ENCODE measurements at places on chromosomes 12 and 14.

DNA sequence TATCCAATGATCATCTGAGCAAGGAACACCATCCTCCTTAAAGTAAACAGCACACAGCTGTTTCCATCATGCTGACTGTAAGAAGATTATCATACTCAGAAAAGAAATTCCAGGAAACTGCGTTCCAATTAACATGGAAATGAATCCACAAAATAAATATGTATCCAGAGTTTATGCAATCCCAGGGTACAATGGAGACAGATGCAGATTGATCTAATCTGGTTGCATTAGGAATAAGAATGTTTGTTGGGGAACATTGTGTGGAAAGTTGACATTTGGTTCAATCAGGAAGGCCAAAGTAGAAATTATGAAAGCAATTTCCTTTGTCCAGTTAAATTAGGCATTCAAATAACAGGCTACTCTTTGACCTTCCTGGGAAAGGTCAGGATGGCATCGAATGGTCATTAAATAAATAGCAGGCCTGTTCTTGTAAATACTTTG lies 236.9 kb upstream of the AMIGO2 start:
- no peak for DNase-seq

DNA sequence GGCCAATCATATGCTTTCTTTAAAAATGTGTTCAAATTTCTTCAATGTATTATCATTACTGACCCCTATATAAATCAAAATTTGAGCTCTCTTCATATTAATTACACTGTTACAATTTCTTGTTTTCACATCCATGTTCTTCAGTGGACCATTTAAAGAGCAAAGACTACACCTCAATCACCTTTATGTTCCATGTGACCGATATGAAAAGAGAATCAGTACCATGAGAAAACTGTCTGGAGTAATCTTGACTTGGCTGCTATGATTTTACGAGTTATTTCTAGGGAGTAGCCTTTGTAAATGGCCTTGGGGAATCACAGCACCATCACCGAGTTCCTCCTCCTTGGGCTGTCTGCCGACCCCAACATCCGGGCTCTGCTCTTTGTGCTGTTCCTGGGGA lies at the start of gene OR8S1:
Gene OR8S1, plus strand, starts transcription at position 301 of the 400 bp plus-strand sequence. Its CDS starts 0 bp downstream, at position 301.
- no peak for DNase-seq

- no peak for DNase-seq
Measured at GRCh38 chr12:118304093-118304492, 68.6 kb downstream of the TAOK3 start.

DNA sequence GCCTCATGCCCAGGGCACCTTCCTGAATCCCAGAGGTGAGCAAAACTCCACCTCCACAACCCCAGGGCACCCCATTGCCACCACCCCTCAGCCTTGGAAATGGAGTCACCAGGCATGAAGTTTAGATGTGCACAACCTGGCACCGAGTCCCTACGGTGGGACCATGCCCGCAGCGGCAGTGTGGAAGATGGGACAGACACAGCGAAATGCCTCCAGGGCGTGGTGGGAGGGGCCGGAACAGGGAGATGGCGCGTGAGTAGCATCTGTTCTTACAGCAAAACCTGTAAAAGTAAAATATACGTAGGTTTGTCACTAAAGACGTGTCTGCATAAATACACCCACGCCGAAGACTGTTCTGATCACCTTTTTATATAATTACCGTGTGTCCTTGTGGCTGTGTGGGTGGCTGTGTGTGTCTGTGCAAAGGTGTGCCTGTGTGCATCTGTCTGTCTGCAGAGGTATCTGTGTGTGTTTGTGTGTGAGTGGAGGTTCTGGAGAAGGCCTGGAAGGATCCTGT lies 17.4 kb upstream of the DEGS2 start:
- no peak for DNase-seq

DNA sequence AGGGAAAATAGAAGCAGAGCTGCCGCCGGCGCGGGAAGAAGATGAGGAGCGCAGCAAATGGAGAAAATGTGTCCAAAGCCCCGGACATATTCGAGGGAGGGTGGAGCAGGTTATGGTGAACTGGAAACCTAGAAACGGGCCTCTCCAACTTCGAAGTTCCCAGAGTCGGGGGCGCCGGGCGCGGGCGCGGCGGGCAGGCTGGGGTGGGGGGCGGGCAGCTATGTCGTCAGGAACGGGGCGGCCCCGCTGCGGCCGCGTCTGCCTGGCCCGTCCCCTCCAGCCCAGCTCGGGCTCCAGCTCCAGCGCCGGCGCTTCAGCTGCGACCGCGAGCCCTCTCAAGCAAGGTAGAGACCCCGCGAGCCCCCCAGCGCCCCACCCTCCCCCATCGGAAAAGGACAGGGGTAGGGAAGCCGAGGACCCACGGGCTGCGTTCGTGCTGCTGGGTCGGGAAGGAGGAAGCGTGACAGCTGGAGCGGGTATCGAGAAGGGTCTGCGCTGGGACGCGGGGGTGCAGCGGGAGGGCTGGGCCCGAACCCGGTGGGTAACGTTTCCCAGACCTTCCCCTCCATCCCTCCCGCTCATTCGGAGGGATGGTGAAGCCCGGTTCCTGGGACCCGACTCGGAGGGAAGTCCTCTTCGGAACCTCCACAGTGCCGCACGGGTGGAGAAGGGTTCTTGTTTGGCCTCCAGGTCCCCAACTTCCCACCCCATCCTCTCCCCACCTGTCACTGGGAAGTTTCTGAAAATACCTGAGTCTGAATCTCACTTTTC lies 1.0 kb downstream of the DGKA start:
- DNase-seq: peak; percentile 47

GRCh38 chr12:108029051-108029835 lies 99.8 kb upstream of the WSCD2 start:
- DNase-seq: no peak

- no peak for DNase-seq
Measured at GRCh38 chr14:90354551-90355298, 23.0 kb upstream of the NRDE2 start.

- DNase-seq: no peak
Measured at GRCh38 chr14:95007921-95008320, 149.4 kb downstream of the DICER1 start.

Data from activated CD4-positive, alpha-beta memory T cell treated with anti-CD3 and anti-CD28 coated beads for 36 hours (primary cell).